ENCODE measurements at places on chromosomes 3 and 15. TPM values are rescaled to one million over a fixed set of nuclear protein-coding genes. Genes with fewer than 3 reads are reported as not detected.

The CYP11A1 gene
- total RNA-seq = 0.61 TPM

The ANKDD1A gene
- 0.98 TPM for total RNA-seq

The STARD9 gene
- 1.6 TPM for total RNA-seq

The PSMD6 gene
- 115 TPM for total RNA-seq

The ZMYND10 gene
- total RNA-seq = 0.99 TPM

The EXD1 gene
- not detected for total RNA-seq

The GOLGA8S gene
- 0.07 TPM for total RNA-seq

The ZNF717 gene
- total RNA-seq = 4.0 TPM

The CIP2A gene
- 0.62 TPM for total RNA-seq
